ENCODE measurements at places on chromosomes 11 and 22.

- no peak for DNase-seq
Measured at GRCh38 chr11:130301002-130301401, 13.7 kb downstream of the ZBTB44 start.

GRCh38 chr11:76763573-76764346 is 19.4 kb upstream of the TSKU start:
- peak; percentile 75 for DNase-seq

GRCh38 chr11:7924536-7924935 is 6.5 kb downstream of the OR10A6 start:
- no peak for DNase-seq

DNA sequence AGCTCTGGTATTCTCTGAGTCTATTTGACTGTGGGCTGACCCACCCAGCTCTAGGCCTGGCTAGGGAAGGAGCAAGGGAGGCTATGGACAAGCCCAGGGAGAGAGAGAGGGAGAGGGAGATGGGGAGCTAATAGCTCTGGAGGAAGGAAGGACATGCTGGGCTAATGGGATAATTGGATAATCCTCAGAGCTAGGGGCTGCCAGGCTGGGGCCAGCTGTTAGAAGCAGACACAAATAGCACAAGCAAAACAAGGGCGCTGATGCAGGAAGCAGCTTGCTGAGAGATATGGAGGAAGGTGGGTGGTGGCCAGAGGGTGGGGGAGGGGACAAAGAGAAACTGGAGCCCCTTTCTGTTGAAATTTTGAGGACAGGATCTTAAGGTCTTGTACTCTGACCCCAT is 23.2 kb downstream of the ADORA2A start:
- DNase-seq, result no peak

DNA sequence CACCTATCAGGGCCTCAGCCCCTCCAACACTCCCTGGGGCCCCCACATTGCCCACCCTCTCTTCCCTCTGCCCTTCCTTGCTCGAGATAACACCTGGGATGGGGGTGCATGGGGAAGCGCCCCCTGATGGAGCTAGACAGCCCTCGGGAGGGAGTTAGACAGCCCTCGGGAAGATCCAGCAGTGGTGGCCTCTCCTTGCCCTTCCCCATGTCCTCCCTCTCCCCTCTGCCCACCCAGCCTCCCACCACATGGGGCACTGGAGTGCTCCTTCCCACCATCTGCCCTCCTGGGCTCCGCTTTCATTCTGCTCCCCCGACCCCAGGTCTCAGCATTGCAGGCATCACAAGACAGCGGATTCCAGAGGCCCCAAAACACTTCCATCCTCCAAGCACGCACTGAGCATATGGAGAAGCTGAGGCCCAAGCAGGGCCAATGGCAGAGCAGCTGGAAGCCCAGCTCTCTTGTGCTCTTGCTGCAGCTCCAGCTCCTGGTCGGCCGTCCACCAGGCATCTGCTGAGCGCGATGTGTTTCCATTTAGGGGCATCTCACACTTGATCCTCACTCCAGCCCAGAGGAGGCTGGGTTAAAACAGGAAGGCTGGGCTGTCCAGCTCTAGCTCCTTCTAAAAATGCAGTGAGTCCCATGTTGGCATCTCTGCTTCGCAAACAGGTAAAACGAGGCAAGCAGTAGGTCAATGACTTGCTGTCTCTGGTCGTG is 65.6 kb downstream of the IGLL1 start:
- DNase-seq, result no peak

DNA sequence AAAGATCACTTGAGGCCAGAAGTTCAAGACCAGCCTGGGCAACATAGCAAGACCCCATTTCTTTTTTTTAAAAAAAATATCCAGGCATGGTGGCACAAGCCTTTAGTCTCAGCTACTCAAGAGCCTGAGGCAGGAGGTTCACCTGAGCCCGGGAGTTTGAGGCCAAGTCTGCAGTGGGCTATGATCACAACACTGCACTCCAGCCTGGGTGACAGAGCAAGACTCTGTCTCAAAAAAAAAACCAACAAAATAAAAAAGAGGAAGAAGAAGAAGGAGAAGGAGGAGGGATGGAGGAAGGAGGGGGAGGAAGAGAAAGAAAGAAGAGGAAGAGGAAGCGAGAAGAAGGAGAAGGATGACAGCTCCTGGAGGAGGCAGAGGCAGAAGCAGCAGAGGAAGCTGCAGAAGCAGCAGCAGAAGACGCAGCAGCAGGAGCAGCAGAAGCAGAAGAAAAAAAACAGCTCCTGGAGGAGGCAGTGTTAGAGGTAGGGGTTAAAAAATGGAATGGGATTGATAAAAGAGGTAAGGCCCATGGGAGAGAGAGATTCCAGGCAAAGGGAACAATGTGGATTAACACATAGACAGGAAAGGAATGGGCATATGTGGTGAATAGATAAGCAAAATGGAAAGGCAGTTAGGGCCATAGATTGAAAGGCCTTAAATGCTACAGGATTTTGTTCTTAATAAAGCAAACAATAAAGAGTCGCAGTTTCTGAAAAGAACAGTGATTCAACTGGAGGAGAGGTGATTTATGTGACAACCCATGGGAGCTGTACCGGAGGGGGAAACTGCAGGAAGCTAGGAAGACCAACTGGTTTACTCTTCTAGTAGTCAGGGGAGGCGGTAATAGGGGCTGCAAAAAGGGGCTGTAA is 10.9 kb downstream of the PRCP start:
- no peak for DNase-seq

DNA sequence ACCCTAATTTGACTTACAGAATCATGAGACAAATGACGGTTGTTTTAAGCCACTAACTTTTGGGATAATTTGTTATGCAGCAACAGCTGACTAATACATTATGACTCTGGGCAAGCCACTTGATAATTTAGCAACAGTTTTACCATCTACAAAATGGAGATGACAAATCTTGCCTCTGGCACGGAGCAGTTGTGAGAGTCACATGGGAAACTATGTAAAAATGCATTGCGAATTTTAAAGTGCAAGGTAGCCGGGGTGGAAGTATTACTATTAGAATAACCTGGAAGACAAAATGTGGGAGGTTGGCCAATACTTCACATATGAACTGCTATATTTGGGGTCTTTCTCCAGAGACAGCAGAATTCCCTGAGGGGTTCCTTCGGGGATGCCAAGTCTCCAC is 328.7 kb downstream of the CTTN start:
- no peak for DNase-seq

GRCh38 chr22:39547587-39547947 is 15.0 kb upstream of the RPS19BP1 start:
- DNase-seq, result no peak

GRCh38 chr11:3022982-3023381 is 30.9 kb upstream of the NAP1L4 start:
- DNase-seq, result no peak

- no peak for DNase-seq
Measured at GRCh38 chr22:19611590-19611989, 87.4 kb upstream of the CLDN5 start.

DNA sequence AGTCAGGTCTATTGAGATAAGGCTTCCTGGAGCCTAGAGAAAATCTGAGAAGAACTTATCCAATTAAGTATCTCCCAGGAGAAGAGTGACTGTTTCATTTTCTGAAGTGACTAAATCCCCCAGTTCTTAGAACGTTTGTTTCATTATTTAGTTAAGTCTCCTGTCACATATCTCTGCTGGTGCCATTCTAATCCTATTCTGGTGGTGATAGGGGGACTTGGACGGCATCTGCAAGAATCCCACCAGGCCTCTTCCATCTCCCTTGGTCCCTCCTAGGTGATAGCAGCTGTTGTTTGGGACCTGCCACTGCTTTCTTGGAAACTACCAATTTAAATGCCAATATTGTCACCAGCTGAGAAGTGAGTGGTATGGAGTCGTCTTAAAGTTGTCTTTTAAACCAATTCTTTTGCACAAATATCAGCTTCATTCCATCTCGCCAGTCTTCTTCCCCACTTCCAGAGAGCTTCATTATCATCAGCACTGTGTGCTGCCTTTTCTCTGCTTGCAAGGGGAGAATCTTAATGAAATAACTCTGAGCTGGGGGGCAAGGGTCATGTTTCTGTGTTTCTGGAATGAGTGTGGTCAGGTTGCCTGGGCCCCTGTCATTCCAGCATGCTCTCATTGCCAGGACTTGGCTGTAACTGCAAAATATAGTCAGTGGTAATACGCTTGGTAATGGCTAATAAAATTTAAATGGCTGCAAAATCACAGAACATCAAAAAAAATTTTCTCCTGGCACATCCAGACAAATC is 104.8 kb downstream of the LDLRAD3 start:
- no peak for DNase-seq

DNA sequence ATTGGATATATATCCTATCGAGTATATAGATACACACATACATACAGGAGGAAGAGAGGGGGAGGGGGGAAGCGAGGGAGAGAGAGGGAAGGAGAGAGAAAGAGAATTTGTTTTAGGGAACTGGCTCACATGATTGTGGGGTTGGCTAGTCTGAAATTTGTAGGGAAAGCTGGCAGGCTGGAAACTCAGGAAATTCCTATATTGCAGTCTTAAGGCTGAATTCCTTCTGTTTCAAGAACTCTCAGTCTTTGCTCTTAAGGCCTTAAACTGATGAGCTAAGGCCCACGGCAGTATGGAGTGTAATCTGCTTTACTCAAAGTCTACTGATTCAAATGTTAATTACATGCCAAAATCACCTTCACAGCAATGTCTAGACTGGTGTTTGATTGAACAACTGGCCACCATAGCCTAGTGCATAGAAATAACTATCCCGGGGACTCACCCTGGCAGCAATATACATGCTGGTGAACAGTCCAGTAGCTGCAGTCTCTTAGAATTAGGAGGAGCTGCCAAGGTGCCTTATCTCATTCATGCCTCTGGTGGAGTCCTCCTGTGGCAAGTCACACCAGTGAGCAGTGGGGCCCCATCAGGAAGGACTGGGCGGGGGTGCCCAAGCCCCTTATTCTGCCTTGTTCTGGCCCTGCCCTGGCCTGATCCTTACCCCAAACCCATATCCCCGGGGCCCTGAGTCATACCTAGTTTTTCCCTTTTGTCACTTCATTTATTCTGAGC is 59.7 kb upstream of the AMPD3 start:
- DNase-seq, result no peak

DNA sequence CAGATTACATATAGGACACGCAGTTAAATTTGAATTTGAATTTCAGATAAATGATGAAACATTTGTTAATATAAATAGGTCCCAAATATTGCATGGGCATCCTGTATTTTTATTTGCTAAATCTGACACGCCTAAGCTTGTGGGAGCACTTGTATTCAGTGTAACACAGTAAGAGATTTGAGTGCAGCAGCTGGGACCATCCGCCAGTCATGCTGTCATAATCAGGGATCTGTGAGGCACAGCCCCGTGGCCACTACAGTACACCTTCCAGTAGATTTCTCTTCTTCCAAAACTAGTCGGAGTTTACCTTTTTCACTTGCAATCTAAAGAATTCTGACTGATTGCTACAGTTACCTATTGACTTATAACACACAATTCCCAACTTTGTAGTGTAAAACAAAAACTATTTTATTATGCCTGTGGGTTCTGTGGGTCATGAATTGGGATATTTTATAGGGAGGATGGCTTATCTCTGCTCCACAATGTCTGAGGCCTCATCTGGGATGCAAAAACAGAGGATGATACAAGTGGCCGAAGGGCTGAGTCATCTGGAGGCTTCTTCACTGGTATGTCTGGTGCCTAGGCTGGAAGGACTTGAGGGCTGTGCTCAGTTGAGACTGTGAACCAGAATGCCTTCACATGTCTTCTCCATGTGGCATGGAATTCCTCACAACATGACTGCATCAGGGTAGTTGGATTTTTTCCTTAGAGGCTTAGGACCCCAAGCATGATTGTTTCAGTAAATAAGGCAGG is 74.1 kb downstream of the PRSS23 start:
- no peak for DNase-seq

GRCh38 chr11:61071208-61071681 is 31.0 kb upstream of the CD5 start:
- no peak for DNase-seq

- no peak for DNase-seq
Measured at GRCh38 chr11:63611395-63611747, 2.9 kb downstream of the PLAAT3 start.
